Stimulated activated CD8-positive, alpha-beta memory T cell treated with anti-CD3 and anti-CD28 coated beads, Interleukin-4, amount 100 ng/mL, for 24 hours (primary cell): ENCODE measurements at places on chromosomes 11 and 22.

- DNase-seq, result no peak
Measured at GRCh38 chr11:17744151-17744940, 9.8 kb downstream of the KCNC1 start.

DNA sequence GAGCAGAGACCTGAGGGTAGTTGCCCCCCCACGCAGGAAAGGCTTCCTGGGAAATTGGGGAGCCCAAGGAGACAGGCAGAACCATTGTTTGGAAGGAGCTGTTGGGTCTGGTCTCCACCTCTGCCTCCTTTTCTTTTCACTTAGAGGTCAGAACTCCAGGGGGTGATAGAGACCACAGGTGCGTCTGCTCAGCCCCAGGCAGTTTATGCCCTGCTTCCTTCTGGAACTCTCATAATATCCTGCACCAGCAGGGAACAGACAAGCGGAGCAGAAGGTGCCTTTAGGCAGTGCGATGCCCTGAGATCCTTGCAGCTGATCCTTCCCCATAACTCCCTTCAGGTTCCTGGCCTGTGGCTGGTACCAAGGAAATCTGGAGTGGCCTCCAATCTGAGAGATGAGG, 120.2 kb downstream of the NECTIN1 start:
- DNase-seq, result no peak

GRCh38 chr22:39148026-39148726, 4.3 kb downstream of the CBX7 start:
- DNase-seq, result no peak

DNA sequence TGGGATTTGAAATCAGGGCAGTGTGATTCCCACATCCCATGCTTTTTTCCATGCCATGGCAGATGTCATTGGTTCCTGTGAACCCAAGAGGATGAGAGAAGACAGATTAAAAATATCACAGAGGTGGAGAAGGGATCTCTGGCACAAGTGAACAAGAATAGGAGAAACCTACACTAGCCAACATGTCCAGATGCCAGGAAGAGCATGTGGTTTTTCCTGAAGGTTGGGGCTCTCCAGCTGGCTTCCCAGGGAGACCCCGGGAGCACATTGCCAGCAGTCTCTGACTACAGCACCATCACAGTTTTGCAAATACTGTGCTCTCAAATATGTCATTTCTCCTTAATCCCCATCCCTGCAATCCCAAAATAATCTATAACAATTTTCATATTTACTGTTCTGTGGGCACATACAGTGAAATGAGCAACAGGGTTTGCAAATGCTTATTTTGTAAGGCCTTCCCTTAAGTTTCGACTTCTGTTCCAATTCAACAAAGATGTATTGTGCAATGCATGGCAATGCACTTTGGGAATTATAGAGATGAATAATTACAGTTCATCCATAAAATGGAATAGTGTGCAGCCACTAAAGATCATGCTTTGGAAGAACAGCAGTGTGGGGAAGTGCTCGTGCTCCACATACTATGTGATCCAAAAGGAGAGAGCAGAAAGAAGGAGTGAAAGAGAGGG, 4.8 kb downstream of the ANKK1 start:
- DNase-seq, result no peak

GRCh38 chr11:111942829-111943228, 5.7 kb downstream of the DIXDC1 start:
- DNase-seq, result no peak

DNA sequence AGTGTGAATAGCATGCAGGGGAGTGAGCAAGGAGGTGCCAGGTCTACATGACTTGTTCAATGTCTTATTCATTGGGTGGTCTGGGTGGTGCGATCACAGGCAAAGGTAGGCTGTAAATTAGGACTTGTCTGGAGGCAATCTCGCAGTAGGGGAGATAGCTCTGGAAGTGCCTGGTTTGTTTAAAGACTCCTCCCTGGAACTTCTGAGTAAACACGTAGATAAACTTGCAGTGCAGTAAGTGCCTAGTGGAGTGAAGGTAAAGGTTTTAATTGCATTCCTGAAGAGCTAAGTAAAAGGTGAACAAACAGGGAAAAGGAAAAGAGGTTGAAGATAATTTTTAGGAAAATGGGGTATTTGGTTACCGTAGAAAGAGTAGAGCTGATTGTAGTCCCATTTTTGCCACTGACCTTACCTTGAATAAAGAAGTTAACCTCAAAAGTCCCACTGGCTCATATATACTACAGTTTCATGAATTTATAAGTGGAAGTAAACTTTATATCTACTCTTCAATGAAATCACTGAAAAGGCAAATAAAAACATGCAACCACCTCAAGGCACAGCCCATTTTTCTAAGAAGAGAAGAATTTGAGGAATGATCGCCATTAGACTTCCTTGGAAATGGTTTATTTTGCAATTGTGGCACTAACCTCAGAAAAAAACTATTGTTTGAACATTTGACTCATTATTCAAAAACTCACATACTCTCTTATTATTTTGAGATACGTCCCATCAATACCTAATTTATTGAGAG, 44.3 kb downstream of the AASDHPPT start:
- DNase-seq, result no peak

DNA sequence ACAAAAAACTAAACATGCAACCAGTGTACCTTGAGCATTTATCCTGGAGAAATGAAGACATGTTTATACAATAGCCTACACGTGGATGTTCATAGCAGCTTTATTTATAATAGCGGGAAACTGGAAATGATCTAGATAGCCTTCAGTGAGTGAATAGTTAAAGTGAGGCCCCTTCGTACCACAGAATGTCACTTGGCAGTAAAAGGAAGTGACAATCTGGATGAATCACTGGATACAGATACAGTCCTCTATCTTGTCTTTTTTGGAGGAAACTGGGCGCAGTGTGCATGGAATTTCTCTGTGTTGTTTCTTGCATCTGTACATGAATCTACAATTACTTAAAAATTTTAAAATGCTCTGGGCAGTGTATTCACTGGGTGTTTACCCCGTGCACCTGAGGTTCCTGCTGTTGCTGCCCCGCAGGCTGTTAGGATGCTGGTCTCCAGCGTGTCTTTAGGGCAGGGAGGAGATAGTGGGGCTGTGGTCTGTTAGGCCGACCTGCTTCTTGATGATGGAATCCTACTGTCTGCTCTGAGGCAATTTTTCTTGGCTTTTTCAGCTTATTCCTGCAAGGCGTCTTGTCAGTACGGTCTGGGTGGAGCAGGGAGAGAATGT, 23.2 kb downstream of the DERL3 start:
- DNase-seq, result no peak

GRCh38 chr11:27902981-27903624, 202.8 kb upstream of the BDNF start:
- no peak for DNase-seq

DNA sequence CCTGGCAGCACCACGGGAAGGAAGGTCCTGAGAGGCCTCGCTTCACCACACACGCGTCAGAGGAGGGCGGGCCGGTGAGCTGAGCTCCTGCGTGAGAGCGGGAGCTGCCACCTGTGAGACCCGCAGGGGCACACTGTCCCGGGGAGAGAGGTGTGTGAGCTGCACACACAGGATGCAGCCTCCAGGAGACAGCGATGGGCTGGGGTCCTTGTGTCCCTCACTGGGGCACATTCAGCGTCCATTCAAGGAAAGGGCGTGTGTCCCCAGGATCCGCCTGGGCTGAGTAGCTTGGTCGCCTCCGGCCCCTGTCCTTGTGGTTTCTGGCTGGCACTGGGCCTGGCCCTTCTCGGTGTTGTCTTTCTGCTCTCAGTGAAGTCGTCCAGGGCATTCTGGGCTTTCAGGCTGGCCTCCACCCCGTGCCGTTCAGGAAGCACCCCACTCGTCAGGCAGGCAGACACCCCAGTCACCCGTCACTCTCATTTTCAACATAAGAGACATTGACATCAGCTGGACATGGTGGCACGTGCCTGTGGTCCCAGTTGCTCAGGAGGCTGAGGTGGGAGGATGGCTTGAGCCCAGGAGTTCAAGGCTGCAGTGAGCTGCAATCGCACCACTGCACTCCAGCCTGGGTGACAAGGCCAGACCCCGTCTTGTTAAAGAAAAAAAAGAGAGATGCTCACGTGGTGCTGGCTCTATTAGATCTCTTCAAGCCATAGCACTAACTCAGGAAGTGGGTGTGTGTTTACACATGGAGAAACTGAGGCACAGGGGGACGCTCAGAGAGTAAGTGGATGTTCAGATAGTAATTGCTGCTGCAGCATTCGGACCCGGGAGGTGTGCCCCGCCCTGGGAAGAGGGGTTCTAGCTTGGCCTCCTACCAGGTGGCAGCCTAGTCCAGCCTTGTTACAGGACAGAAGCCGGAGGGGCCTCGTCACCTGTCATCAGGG, 1081.6 kb downstream of the BRD1 start:
- DNase-seq, result no peak
